NCI-H1694 treated with DMSO at 0.1 percent for 48 hours (cell line): ENCODE measurements at places on chromosomes 3 and 15.

DNA sequence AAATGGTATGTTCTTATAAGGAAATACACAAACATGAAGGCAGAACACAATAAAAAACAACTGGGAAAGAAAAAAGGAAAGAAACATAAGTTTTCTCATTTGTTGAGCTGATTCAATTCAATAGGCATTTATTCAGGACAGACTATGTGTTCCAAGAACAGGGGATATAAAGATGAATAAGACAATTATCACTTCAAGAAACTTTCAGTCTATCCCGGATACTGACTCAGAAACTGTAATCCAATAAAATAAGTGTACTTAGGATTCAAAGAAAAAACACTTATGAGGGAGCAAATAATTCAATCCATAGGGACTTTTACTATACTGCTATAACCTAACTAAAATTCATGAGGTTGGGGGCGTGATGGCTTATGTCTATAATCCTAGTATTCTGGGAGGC, 3.5 kb upstream of the POPDC2 start:
- no peak for DNase-seq

DNA sequence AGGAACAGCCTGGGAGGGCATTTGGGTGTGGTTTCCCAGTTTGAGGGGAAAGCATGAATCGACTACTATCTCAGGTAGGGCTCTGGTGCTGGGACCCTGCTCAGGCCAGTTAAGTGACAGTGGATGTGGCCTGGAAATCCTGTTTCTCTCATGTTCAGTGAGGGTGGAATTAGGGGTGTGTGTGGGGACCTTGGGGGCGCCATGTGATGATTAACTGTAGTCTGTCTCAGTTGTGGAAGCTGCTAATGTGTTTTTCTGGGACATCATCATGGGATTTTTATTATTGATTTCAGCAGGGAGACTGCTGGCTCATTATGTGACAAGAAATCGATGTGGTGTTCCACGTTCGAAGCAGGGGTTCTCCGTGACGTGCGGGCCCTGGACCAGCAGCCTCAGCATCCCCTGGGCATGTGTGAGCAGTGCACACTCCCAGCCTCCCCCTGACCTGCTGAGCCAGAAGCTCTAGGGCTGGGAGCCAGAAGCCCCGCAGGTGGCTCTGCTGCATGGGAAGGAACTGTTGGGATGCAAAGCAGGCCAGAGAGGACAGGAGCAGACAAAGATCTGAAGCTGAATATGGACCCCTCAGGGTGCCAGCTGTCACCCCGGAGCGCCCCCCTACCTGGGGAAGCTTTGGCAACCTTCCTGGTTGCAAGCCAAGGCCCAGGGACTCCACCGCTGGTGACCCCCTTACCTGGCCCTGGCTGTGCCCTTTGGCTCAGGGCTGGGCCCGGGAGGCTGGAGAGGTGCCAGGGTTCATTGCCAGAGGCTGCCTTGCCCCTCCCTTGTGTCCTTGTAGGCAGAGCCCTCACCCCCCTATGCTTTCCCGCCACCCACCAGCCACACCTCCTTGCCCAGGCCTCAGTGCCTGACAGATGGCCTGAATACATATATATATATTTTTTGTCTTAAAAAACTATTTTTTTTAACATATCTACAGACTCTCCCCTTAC, 149.8 kb downstream of the APBA2 start:
- no peak for DNase-seq

- DNase-seq: no peak
Measured at GRCh38 chr15:96495386-96495785, 164.9 kb downstream of the NR2F2 start.

GRCh38 chr15:27324886-27325615, 354.1 kb downstream of the GABRG3 start:
- no peak for DNase-seq

DNA sequence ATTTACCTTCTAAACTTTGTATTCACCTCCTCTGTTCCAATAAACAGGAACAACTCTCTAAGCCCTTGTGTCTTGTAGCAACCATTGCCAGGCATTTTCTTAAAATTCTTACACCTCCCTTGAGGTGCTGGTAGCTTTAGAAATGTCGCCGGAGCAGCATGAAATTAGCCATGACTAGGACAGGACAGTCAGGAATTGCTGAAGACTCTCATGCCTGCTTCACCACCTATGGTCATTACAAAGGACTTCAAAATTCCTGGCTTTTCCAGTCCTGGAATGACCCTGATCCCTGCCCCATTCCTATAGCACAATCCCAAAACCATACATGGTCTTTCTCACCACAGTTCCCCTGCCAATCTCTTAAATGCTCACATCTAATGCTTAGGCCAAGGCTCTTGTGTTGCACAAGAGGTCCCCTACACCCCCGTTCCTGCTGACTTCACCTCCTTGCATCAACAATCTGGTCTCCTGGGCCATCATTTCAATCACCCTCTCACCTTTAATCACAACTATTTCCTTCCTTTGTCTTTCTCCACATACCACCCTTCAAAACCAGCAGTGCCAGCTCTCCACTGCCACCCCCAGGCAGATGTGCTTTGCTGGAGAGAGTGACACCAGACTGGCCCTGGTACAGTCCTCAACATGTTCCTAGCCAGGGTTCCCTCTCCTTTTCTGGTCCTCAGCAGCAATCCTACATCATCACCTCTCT, 113.2 kb upstream of the TJP1 start:
- DNase-seq: no peak

DNA sequence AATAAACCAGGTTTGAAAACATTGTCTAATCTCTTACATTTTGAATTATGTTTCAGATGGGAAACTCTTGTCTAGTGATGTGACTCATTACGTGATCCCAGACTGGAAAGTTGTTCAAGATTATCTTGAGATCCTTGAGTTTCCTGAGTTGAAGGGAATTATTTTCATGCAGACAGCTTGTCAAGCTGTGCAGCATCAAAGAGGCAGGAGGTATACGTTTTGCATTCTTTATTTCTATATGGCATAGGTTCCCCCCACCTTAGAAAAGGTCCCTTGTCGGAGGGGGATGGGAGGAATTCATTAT, 1.5 kb downstream of the DIS3L start:
- DNase-seq: no peak

- no peak for DNase-seq
Measured at GRCh38 chr15:68542771-68543164, 36.0 kb upstream of the CORO2B start.

DNA sequence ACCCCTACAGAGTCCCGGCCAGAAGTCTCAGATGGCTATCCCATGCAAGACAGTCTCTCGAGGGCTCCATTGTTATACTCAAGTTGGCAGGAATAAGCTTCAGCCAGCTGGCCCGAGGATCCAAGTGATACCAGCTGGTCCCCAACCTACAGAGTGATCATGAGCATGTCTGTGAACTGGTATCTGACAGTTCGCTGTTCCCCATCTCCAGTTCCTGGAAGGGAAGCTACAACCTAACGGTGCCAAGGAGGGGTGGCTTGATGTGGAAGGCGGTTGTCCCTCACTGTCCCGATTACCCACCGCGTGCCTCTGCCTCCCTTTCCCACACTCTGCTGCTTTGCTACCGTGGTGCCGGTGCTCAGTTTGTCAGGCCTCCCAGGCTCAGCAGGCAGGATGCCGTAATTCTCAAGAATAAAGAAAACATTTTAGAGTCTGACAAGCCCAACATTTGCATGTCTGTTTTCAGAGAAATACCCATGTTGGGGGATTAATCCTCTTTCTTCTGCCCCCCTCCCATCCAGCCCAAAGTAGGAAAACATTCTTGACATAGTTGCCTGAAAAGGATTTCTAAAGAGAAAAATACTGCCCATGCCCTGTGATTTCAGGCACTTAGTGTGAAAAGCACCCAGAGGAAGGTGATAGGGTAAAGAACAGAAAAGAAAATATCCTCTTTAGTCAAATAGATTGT, 49.4 kb upstream of the HES1 start:
- no peak for DNase-seq

GRCh38 chr3:114756506-114757279, 390.4 kb downstream of the ZBTB20 start:
- DNase-seq: peak; percentile 36

DNA sequence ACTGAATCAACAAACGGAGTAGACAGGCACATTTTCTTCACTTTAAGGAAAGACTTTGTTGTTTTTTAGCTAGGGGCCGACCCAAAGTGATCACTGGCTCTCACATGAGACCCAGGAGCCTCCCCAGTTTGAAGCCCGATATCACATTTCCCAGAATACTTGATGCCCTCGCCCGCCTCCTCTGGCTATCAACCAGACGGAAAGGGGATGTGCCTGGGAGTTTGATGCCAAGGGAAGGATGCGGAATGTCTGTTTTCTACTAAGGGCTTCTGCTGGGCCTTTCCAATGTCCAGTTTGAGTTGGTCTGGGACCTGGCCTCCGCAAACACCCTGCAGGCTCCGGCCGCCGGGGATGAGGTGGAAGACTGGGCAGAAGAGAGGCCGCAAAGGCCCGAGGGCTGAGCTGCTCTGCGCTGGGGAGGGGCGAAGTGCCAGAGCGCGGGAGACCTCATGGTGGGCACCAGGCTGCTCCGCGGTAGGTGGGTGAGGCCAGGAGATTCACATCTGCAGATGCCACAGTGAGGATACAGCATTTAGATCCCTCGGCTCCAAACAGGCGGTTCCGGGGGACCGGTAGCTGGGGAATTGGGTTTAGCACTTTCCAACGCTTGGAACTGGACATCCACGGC, 491 bp upstream of the ZNF774 start:
- DNase-seq: peak; percentile 17

- DNase-seq: no peak
Measured at GRCh38 chr3:111750278-111750884, 108.7 kb upstream of the PHLDB2 start.

DNA sequence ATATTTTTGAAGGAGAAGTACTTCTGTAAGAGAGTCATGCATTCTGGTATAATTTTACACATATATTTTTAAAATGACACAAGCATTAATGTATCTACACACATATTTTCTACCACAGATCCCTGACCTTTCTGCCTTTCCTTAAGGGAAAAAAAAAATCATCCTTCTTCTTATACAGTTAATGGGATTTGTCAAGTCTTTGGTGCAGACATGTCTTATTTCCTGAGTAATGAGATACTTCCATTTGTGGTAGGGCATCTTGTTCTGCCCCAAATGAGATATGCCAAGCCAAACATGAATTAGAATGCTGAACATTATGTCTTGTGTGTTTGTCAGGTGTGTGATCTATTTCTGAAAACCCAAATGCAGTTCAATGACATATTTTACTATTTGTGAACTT, 329.9 kb downstream of the RBMS3 start:
- DNase-seq: no peak

GRCh38 chr15:33735637-33736247, 232.6 kb upstream of the CHRM5 start:
- DNase-seq: no peak

DNA sequence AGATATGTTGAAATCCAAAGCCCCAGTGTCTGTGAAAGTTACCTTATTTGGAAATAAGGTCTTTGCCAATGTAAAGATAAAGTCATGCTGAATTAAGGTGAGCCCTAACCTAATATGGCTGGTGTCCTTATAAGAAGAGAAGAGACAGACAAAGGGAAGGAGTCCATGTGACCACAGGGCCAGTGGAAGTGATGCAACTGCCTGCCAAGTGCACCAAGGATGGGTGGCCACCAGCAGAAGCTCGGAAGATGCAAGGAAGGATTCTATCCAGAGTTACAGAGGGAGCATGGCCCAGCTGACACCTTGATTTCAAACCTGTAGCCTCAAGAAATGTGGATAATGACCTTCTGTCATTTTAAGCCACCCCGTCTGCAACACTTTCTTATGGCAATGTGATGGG, 35.3 kb upstream of the PGPEP1L start:
- DNase-seq: no peak

DNA sequence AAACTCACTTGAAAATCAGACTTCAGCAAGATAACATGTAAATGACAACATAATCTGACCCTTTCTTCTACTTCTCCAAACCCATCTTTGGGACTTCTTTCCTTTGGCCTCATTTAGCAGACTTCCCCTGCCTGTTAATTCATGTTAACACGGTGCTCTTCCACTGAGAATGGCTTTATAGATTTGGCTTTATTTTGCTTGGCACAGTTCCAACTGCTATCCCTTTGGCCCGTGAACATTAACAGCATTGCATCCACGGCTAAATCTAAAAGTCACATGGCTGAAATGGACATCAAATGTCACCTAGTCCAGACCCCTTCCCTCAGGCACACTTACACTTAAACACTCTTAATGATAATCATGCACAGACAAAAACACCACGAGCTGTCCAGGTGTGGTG, 3.8 kb downstream of the ZMAT3 start:
- no peak for DNase-seq

- DNase-seq: no peak
Measured at GRCh38 chr3:94036909-94037507, 8.6 kb upstream of the STX19 start.

- no peak for DNase-seq
Measured at GRCh38 chr3:159305017-159305416, 503.2 kb downstream of the MFSD1 start.

- DNase-seq: no peak
Measured at GRCh38 chr15:47764666-47765065, 47.4 kb downstream of the SEMA6D start.

DNA sequence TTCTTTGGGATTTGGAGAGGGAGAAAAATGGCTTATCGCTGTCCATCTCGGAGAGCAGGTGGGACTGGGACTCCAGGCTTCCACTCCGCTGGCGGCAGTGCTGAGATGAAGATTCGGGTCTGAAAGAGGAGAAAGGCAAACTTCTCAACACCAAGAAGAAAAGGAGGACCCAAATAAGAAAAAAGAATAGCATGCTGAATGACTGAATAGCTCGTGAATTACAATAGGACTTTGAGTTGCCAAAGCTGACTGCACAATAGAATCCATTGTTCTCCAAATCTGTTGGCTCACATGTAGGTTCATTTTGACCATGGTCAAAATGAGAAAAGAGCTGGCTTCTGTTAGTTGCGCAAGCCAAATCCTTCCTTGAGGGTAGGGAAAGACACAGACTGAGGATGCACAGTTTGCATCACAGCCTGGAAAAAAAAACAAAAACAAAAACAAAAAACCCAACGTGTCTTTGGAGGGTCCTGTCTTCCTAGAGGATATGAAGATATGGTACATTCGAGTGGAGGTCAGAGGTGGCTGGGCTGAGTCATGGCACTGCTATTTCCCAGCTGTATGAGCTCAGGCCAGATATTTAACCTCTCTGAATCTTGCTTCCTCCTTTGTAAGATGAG, 59.3 kb upstream of the LMOD3 start:
- no peak for DNase-seq

- no peak for DNase-seq
Measured at GRCh38 chr15:58469432-58470353, 37.9 kb downstream of the LIPC start.

GRCh38 chr3:22856811-22857210, 346.3 kb upstream of the UBE2E2 start:
- no peak for DNase-seq

DNA sequence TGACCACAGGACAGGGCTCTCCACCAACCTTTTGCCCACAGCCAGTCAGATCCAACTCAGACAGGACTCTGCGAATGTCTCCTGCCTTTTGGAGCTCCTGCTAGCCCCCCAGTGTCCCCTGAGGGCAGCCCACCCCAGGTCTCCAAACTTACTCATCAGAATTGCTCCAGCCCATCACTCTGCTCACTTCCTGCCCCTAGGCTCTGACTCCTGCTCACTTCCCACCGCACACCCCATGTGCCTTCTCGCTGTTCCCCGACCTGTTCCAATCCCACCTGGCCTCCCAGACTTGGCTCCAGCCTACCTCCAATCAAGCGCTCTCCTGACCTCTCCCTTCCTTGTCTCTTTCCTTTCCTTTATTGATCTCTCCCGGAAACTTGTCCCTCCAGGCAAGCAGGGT, 5.9 kb upstream of the STRA6 start:
- DNase-seq: no peak
